OCI-M1 (cell line): ENCODE measurements at places on chromosomes 5 and 9.

DNA sequence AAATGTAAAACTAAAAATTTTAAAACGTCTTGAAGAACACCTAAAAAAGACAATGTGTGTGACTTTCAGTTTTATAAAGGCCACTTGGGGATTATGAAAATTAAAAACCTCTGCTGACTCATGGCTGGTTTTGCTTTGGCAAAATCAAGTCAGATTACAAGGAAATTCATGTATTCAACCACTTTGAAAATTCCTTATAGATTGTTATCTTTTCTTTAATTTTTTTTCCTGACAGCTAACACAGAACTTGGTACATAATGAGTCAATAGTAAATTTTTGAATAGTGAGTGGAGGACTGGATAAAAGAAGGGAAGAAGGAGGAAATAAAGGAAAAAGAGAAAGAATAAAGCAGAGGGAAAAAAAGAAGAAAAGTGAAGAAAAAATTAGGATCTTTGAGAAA lies 1774.7 kb upstream of the ACO1 start:
- DNase-seq = peak; percentile 15

GRCh38 chr5:88203981-88204750 lies 64.5 kb downstream of the TMEM161B start:
- no peak for DNase-seq

DNA sequence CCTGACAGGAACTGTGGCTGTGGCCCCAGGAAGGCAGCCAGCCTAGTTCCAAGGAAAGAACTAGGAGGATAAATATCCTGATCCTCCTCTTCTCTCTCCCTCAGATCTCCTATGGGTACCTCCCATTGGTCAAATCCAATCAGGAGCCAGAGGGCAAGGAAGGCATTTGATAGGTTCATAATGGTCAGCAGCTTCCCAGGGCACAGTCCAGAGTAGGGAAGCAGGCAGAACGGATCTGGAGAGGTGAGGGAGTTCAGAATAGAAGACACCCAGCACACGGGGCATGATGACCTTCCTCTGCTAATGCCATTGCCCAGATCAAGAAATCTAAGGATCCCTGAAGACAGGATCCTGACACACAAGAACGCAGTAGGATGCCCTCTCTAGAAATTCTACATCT lies 8.6 kb downstream of the ABLIM3 start:
- DNase-seq = no peak

DNA sequence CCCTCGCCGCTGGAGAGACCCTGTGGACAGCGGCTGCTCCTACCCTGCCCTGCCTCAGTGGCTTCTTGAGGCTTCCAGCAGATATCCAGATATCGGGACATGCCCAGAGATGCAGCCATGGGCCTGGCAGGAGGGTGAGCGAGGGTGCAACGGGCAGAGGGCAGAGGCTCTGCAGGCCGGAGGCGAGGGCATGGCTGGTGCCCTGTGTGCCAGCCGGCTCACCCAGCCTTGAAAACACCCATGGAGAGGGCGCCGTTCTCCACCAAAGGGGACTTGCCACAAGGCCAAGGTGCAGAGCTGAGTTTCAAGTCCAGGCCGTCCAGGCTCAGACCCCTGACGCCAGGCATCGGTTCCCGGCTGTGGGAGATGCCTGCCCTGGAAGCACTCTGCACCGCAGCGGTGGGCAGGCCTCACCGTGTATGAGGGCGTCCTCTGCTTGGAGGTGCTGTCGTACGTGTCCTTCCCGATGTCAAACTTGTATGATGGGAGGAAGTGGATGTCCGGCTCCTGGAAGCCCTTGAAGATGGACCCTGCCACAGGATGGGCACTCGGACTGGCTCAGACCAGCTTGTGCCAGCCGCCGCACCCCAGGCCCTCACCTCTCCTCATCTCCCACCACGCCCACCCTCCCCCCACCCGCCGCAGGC lies 8.9 kb downstream of the INPP5E start:
- no peak for DNase-seq

DNA sequence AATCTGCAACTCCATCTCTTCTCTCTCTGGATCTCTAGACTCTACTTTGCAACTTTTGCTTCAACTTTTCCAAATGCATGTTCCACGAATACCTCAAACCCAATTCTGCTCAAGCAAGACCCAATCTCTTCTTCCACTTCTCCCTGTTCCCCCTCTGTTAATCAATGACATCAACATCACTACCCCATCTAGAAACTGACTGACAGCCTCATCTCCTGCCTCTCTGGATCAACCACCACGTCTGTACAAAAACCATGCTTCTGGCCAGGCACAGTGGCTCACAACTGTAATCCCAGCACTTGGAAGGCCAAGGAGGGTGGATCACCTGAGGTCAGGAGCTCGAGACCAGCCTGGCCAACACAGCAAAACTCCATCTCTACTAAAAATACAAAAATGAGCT lies 12.2 kb downstream of the GLDC start:
- DNase-seq = no peak

DNA sequence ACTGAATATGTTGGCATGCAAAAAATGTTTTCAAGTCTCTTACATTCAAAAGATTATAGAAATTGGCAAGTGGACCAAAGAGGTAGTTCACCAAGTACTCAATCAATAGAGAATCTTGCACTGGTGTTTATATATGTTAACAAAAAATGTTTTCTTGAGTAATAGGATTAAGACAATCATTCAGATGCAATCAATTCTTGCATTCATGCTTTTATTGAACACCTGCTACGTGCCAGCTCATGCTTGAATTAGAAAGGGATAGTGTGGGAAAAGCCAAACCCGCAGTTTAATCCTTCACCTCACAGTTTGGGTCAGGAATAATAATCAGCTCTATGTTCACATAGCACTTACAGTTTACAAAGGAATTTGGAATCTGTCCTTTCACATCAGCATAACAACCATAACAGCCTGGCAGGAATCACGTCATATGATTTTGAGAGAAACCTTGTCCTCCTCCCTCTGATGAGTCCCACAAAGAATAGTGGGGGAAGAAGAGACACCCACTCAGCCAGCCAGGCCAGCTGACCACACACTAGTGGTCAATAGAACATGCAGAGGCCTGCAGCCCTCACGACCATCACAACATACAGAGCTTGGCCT lies 36.8 kb upstream of the FRRS1L start:
- no peak for DNase-seq

DNA sequence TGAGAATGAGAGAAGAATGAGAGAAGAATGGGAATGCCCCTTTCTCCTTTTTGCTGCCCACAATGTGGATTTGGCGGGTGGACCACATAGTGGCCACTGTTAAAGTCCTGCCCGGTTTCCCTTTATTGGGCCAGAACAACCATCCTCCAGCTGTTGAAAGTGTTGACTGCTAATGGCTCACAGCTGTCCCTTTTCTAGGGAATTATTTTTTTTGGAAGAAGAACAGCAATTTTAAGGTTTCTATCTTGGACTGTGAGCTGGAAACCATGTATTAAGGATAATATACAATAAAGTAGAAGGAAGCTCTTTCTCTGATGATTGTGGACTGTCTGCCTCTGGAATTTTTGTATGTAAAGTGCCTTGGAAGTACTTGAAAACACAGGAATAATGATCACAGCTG lies 185.9 kb downstream of the DMRT2 start:
- no peak for DNase-seq

- no peak for DNase-seq
Observed at GRCh38 chr5:79111387-79111959, at the start of gene BHMT. Gene BHMT, plus strand, starts transcription at chr5:79111809. Its CDS starts 77 bp downstream, at chr5:79111886.

DNA sequence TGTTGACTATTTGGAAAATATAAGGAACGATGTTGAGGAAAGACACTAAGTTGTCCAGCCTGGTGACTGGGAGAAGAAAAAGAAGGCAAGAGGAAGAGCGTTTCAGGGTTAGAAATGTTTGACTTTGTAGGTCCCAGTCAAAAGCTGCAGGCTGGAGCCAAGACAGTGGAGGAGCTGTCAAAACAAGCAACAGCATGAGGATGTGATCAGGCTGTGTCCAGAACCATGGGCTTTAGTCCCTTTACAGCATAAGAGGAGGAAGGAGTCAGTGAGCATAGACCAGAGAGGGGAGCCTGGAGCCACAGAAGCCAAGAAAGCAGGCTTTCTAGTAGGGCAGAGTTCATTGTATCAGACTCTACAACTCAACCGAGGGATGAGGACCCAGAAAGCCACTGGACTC lies 658.5 kb downstream of the BNC2 start:
- no peak for DNase-seq

DNA sequence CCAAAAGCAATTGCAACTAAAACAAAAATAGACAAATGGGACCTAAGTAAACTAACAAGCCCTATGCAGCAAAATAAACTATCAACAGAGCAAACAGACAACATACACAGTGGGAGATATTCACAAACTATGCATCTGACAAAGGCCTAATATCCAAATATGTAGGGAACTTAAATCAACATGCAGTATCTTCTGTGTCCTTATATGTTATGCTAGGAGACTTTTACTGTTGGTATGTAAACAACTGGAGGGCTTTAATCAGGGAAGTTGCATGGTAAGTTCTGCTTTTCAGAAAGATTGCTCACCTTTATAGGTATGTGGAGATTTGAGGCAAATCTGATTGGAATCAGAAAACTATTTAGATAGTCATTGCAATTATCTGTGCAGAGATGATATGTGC lies 461.2 kb upstream of the RIOK2 start:
- no peak for DNase-seq

GRCh38 chr9:114446036-114446435 lies 58.3 kb upstream of the AKNA start:
- DNase-seq = no peak

DNA sequence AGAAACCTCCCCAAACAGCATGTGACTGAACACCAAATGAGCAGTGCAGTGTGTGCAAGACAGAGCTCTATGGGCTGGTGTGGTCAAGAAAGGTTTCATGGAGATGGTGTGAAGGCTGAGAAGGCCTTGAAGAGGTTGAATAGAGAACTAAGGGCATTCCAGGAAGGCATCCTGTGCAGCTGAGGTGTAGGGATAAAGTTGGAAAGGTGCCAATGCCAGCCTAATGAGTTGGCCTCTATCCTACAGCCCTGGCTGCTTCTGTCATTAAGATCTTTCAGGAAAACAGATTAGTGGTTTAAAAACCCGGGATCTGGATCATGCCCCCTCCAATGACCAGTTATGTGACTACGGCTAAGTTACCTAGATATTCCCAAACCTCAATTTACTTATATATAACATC lies 4.0 kb downstream of the HDAC3 start:
- no peak for DNase-seq

- DNase-seq = no peak
Observed at GRCh38 chr5:60598424-60598823, 101.5 kb downstream of the DEPDC1B start.

DNA sequence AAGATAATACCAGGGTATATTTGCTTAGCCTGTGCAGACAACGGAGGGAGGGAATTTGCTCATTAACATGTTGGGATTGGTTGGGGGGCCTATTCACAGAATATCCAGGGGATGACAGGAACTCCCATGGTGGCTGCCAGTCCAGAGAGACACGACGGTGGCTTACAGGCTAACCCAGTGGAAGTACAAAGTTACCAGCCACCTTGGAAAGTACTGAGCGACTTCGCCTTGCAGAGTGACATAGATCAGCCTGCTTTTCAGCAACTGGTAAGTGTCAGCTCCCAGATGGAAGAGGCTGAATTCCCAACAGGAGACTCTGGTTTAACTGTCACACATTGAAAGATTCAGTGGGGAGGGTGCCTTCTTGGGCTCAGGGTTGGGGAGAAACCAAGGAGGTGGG lies 7.9 kb downstream of the ISL1 start:
- DNase-seq = no peak

- no peak for DNase-seq
Observed at GRCh38 chr9:130692321-130692720, 1.3 kb upstream of the EXOSC2 start.

DNA sequence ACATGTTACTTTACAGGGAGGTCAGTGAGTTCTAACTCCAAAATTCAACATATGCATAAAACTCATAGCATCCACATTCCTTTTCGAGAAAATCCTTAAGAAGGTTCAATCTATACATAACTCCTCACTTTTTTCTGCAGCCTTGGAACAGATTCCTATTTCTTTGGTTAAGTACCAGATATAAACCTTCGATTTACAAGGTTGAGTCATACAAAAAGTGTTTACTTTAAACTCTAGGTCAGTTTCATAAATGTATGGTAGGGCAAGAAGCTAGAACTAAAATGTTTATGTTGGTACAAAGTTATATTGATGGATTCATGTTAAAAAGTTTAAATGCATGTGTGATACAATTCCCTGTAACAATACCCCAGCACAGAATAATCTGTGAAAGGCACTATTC lies 19.4 kb downstream of the CDKN2AIPNL start:
- DNase-seq = no peak

DNA sequence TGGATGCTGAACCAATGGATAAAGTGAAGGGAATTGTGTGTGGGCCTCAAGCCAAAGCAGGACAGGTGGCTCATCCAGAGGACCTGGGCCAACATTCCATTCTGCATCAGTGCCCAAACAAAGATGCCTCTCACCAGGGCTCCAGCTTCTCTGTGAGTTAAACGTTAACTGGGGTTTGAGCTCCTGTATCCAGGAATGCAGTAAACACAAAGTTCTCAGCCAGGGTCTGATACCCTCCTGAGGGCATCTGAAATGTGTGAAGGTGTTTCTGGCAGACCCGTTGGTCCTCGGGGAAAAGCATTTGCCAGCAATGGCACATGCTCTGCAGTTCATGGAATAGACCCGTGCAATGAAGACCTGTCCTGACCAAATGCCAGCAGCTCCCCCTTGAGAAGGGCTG lies 33.9 kb upstream of the AOPEP start:
- DNase-seq = no peak

GRCh38 chr5:178218237-178218776 lies 14.0 kb downstream of the HNRNPAB start:
- no peak for DNase-seq

- no peak for DNase-seq
Observed at GRCh38 chr5:51652980-51653379, 269.7 kb downstream of the ISL1 start.

- DNase-seq = no peak
Observed at GRCh38 chr5:172710676-172711075, 60.3 kb downstream of the DUSP1 start.

DNA sequence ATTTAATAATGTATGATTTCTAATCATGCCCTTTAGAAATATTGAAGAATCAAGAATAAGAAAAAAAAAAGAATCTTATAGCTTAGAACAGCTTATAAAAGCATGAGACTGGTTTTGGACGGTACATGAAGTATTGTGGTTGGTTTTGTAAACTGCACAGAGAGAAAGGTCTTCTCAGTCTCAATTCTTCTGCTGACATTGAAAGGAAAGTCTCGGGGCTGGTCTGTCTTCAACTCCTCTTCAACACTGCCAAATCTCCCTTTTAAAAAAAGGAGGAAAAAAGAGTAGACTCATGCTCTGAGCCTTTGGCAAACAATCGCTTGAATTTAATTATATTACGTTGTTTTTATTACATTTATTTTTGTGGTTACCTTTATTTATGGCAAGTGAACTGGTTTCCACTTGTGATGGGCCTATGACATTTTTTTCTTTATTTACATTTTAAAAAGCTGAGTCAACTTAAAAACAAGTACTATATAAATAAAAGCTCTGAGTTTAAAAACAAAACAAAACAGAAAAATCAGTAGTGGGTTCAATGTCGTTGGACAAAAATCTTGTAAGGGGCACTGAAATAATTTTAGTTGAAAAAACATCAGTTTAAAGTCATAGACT lies 32.8 kb upstream of the EBF1 start:
- DNase-seq = no peak
